ENCODE measurements at places on chromosomes 16 and 17.
A peak's percentile ranks its signal among the peaks of the same experiment; 100 is the strongest.

GRCh38 chr17:79991140-79991923, 44.3 kb downstream of the TBC1D16 start:
- peak; percentile 73 for DNase-seq

DNA sequence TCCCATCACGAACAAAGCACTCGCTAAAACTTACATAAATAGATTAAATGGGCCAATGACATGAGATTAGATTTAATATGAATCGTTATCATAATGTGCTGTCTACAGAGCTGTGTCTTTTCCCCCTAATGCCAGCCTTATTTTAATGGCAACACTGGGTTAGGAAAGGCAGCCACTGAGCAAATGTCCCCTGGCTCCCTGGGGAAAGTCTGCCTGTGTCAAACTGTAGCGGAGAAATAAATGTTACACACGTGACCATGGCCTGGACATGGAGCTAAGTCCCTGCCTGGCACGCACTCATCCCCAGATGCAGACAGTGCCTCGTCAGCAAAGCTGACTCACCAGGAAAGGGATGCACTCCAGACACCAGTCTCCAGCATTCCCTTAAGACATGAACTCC, 61.3 kb upstream of the SDK2 start:
- DNase-seq = no peak

DNA sequence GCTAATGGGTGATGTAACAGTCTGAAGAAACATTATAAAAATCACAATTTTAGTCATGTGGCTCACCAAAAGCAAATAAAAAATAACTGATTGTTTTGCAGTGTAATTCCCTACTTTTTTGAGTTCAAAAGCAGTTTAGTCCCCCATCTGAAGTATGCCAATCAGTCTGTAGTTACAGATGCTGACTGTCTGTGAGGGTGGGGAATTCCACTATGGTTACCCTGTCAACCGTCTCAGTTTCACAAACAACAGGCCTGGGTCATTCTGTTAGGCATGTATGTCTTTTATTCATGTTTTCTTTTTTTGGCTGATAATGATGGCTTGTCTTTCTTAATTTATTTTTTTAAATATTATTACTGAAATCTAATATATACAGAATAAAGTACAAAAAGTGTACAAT, 69.3 kb downstream of the STXBP4 start:
- no peak for DNase-seq

DNA sequence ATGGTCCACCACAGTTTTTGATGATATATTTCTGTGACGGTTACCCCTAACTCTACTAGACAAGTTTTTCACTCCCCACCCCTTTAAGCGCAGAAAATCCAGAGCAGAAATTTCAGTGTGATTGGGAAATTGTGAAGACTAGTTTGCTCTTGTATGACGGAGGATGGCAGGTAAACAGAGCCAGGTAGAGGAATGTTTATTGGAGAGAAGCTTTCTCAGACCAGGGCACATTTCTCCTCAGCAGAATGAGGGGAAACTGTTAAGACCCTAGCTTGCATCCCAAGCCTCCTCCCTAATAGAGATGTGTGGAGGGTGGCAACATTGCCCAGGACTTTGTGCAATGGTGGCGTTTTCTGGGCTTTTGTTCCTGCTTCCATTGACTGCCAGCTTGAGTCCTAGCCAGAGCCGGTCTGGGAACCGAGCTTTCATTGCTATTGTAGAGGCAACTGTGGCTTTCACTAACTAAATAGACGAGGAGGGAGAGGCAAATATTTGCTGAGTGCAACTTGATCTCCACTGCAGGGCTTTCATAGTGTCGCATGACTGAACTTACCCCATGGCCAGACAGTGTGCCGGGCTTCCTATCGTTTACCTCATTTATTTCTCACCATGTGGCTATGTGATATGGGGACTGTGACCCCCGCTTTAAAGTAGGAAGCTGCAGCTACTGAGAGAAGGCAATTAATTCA, 159.6 kb upstream of the MPHOSPH6 start:
- DNase-seq = no peak

- peak; percentile 32 for DNase-seq
Measured at GRCh38 chr17:72392056-72393010, 271.5 kb downstream of the SOX9 start.

DNA sequence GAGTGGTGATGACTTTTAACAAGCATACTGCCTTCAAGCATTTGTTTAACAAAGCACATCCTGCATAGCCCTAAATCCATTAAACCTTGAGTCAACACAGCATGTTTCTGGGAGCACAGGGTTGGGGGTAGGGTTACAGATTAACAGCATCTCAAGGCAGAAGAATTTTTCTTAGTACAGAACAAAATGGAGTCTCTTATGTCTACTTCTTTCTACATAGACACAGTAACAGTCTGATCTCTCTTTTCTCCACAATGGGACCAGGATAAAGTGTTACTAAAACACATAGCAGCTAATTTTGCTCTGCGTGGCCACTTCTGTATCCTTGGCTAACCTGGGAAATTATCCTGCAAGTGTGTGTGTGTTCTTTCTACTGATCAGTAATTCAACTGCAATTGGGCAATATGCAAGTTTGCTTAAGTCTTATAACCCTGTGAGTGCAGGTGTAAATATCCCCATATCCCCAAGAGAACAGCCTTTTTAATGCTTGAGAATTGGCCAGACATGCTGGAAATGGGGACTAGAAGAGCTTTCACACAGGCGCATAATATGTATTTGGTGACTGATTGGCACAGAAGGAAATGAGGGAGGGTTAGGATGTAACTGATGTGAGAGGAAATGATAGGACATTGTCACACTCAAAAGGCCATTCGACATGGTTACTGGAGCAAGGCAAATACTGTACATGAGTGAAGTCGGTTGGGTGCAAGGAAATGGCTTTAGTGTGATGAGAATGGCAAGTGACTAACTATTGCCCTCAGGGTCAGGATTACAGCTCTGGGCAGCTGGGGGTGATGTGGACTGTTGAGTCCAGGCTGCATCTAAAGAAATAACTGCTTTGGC, 10.8 kb upstream of the ANKS4B start:
- DNase-seq = no peak

DNA sequence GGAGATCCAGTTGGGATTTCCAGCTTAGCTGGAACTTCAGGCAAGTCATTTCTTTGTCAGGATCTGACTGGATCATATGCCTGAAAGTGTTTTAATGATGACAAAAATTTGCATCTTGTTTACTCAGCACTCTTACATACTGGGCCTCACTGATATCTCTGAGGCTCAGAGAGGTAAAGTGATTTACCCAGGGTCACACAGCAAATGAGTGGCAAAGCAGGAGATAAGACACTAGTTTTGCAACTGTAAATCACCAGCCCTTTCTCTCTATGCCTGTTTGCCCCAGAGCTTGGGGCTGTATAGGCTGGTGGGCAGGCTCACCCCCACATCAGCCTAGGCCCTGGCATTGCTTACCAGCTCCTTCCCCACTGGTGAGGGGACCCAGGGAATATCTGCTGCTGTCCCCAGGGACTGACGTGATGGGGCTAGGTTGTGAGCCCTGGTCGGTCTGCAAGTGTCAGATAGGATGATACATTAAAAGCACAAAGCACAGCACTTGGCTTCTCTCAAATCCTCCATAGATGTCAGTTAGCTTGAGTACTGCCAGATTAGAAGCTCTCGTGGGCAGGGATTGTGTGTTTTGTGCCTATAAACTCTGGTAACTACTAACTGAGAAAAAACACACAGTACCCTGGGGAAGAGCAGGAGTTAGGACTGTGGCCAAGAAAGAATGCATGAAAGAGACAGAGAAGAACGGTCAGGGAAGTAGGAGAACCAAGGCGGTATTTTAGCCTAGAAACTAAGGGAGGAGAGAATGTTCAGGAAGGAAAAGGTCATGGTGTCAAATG, 165.4 kb downstream of the COPRS start:
- DNase-seq = no peak

DNA sequence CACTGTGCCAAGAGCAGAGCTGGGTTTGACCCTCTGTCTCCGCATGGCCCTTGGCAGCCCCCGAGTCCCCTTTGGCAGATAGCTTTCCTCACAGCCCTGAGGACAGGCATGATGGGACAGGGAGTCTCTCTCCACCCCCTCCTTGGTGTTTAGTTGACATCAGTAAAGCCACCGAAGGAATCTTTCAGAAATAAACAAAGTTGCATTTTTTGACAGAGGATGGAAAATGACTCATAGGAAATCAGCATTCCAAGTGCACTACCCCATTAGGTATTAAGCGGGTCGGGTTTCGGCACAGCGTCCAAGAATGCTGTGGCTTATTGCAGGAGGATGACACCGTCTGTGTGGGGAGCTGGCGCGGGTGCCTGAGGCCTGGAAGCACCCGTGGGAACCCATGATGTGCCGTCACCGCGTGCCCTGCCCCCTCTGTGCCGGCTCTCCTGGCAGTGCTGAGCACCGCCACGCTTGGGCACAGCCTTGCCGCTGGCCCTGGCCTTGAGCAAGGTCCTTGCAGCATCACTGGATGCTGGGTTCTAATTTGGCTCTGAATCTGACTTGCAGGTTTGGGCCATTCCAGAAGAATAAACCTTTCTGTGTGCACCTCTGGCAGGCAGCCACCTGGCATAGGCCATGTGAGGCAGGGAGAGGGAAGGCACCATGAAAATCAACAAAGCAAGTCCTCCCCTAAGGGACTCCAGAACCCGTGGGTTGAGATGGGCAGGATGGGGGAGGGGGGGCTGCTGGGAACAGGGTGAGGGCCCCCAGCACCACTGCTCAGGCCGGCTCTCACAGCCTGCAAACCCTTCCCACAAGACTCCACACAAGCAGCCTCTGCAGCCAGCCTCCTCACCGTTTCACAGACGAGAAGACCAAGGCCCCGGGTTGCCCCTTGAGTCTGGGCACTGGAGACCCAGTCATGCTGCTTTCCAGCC, 50.5 kb upstream of the ZNF469 start:
- DNase-seq = no peak

DNA sequence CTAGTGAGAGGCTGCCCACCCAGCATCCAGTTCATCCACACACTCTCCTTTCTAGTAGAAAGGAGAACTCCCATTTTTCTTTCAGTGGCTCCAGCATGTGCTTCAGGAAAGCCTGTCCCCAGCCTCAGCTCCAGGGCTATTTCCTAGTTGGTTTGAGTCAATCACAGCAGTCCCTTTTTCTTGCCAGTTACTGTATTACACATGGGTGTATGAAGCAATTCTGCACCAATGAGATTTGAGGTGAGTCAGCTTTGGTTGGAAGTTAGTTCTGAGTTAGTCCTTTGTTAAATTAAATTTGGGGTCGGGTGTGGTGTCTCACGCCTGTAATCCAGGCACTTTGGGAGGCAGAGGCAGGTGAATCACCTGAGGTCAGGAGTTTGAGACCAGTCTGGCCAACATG, 24.8 kb downstream of the RAD51D start:
- DNase-seq = peak; percentile 67

GRCh38 chr16:70659953-70660671, 13.8 kb downstream of the IL34 start:
- peak; percentile 9 for DNase-seq

GRCh38 chr17:45236282-45236606, 14.6 kb downstream of the FMNL1 start:
- no peak for DNase-seq

DNA sequence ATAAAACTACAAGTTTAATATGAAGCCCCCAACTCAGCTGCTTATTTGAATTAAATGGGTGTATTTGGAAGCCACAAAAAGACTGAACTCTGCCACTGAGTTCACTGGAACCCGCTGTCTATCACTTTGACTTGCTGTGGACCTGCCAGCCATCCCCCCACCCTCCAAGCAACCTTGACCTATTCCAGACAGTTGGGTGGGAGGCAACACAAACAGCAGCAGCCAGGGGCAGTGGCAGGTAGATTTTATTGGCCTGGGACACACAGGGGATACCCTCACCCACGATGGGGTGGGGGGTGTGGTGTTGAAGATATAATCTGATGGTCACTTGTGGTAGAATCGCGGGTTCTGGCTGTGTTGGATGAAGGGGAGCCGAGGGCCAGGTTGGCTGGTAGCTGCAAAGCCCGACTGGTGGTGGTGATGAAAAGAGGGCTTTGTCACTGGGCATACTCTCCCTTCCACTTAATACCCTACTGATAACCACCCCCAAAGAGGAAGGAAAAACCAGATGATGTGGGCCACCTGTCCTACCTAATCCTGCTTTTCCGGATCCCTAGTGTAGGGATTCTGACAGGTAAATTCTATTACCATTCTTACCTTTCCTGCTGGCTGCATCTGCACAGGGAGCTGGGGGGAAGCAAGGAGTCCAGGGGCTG, 2.6 kb downstream of the GPS2 start:
- no peak for DNase-seq

DNA sequence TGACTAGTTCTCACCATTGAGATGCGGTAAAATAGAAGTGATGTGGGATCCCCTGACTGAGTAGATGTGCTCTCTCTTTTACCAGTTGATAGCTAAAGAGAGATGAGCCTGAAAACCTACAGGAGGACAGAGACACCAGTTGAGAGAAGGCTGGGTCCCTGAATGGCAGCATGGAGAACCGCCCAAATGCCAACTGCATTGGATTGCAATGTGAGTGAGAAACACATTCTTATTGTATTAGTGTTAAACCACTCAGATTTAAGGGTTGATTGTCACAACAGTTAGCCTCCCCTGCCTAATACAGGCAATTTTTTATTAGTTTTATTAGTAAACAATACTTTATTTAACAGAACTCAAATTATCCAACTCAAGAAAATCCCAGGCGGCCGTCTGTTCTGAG, 61.2 kb downstream of the SPACA3 start:
- no peak for DNase-seq

DNA sequence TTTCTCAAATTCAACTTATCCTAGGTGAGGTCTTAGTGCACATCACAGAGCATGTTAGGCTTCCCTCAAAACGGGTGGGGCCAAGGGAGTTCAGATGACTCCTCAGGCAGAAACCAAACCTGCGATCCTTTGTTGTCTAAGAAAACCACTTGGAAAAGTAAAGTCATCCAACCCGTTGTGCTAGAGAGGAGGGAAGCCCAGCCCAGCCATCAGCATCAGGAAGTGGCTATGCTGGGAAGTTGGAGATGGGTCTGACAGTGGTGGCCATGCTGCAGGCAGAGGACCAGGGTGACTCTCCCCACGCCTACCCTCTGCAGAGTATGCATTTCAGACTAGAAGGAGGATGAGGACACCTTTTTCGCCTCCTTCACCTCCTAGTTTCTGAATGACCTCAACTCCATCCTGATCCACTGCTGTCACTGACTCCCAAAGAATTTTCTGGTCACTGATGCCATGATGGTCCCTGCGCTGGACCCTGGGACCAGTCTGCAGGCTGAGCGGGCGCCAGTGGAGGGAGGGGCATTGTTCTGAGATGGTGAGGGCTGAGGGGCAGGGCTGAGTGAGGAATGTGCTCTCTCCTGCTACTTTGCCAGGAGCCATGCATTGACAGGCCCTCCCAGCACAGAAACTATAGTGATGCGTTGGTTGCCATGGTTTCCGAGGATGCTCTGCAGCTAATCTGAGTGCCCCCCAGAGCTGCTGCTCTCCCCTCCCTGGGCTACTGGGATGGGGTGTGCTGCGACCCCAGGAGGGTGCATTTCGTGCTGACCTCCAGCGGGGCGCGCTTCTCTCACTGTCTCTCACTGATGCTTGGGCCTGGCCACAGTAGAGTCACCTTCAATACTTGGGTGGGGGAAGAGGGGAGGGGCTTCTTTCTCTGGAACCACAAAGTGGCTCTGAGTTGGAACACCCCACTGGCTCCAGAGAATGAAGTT, 20.4 kb downstream of the ALOX12B start:
- DNase-seq = no peak
